Colonic mucosa (tissue), 4 donors: ENCODE measurements at places on chromosomes 7 and 10. TPM values are rescaled to one million over a fixed set of nuclear protein-coding genes. Genes with fewer than 3 reads are reported as not detected.

DNA sequence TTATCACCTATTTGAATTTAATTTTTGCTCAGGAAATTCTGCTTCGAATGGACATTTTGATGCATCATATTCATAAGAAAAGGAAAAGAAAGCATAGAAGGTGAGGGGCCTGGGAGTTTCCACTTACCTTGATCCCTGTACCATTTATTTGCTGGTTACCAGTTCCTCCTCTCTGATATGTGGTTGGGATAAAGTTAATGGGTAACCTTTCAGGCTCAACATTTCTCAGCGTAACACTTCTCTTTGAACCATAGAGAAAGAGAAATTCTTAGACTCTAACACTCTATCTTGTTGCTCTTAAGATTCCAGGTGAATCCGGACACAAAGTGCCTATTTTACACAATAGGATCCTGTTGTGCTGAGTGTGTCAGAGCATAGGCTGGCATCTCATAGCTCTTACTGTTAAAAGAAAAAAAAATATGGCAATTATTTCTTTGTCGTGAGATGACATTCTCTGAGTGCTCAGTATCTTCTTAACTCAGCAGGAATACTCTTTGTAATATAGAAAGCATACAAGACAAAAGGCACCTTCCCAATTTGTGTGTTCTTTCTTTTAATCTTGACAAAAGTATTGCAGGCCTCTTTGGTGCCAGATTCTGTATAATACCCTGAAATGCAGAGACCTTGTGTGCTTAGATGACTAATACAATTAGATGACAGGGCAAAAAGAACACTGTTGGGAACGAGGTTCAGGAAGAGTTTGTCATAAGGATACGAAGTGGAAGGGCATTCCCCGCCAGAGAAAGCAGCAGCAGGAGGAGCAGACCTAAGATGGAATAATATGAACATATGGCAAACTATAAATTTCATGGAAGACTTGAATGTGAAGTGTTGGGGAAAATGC lies 689.6 kb downstream of the NRG3 start:
- H3K27ac ChIP-seq = no peak overlapping the region
- H3K4me3 ChIP-seq = no peak overlapping the region
- no peak for DNase-seq
- no peaks in the 10 kb centered on the region for H3K36me3 ChIP-seq

DNA sequence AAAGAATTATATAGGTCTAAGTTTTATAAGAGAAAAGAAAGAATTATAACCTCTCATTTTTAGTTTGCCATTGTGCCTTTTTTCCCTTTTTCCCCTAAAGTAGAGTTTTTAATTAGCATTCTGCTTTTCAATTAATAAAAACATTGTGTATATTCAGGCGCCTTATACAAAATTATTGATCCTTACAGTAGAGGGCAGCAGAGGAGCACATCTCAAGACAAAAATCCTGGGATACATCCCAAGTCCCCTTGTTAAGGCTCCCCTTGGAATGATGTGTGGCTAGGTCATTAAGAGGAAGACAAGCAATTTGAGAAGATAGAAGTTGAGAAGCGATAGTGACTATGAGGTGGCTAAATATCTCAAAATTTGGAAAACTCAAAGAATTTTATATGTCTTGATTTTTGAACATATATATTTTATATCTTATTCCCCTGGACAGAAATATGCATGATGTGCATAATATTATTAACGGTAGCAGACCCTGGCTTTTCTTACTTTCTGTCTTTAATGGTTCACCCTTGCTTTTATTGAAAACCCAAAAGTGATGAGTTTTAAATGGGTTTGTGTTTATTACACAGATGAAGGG lies 19.1 kb upstream of the TPK1 start:
- no peak overlapping the region for H3K4me3 ChIP-seq
- no peak overlapping the region for H3K27ac ChIP-seq
- no peaks in the 10 kb centered on the region for H3K36me3 ChIP-seq
- H3K27me3 ChIP-seq = no peaks in the 10 kb centered on the region
- H3K4me1 ChIP-seq = no peaks in the 10 kb centered on the region

MOSPD3 gene
- total RNA-seq = 15.1 TPM

DNA sequence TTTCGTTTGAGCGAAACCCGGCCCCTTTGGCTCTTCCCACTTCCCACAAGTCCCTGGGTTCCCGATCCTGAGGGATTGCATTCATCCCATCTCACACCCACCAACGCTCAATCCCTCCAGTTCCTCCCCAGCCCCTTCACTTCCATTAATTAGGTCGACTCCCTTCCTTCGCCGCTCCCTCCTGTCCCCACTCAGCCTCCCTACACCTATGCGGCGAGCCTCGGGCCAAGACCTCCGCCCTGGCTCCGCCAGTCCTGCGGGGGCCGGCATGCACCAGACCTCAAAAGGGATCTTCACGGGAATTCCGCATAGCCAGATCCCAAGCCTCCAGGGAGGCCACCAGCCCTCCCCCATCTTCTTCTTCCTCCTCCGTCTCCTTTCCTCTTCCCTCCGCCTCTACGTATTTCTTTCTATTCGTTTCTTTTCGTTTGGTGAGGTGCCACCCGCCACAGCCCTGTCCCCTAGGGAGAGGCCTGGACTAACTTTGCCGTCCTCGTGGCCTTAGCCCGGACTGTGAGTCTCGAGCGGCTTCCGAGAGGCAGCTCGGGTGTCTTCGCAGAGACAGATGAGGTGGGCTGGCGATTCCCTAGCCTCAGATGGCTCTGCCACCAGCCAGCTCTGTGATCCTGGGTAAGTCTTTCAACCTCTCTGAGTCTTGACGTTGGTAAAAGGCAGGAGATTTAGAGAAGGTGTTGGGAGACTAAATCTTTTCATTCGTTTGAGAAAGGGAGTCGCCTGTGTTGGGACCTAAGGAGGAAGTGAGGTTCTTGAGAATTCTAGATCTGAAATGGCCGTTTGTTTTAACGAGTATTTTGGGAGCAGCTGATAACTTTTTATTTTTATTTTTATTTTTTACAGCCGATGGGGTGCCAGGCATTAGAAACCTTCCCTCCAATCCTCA lies 8.1 kb upstream of the LBX1 start:
- no peak overlapping the region for H3K27ac ChIP-seq
- DNase-seq = no peak
- H3K27me3 ChIP-seq = peaks cover 77% of the 10 kb centered on the region
- H3K4me3 ChIP-seq = no peak overlapping the region

DNA sequence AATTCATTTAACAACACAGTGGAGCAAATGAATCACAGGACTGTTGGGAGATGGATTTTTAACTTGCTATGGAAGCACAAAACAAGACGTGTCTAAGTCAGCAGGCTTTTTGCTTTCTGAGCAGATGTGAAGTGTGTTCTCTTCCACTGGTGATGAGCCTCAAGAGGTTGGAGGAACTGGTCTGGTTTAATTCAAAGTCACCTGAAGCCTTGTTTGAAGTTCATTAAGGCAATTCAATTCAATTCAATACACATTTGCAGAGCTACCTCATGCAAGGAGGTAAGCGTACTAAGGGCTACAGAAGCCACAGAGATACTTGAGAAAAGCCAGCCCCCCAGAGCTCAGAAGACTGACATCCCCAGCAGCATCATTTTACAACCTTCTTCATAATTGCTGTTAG lies 68.4 kb upstream of the PALS2 start:
- no peaks in the 10 kb centered on the region for H3K4me1 ChIP-seq
- no peaks in the 10 kb centered on the region for H3K27me3 ChIP-seq
- DNase-seq = no peak

CALD1 gene
- 193 TPM for total RNA-seq

GRCh38 chr10:114758331-114758730 lies 63.2 kb upstream of the FHIP2A start:
- H3K4me1 ChIP-seq = no peaks in the 10 kb centered on the region
- no peak overlapping the region for H3K4me3 ChIP-seq
- H3K27me3 ChIP-seq = no peaks in the 10 kb centered on the region
- H3K36me3 ChIP-seq = no peaks in the 10 kb centered on the region
- no peak overlapping the region for H3K27ac ChIP-seq

DNA sequence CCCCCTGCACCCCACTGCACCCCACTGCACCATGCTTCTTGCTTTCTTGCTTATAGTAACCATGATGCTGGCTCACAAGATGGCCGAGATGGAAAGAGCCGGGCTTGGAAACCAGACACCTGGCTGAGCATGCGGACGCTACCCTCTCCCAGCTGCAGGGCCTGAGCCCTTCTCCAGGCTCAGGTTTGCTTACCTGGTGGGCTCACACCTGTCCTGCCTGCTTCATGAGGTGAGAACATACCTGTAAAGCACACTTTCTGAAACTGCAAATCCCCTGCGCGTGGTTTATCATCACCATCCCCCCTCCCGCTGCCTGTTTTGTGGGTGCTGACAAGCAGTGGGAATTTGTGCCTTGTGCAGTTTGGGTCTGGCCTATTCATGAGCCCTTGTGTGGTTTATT lies 302.7 kb downstream of the GLRX3 start:
- no peak overlapping the region for H3K4me3 ChIP-seq
- H3K4me1 ChIP-seq = no peaks in the 10 kb centered on the region
- H3K36me3 ChIP-seq = no peaks in the 10 kb centered on the region
- no peak for DNase-seq
- no peaks in the 10 kb centered on the region for H3K27me3 ChIP-seq

SLC26A5 gene
- total RNA-seq = 0.25 TPM

DNA sequence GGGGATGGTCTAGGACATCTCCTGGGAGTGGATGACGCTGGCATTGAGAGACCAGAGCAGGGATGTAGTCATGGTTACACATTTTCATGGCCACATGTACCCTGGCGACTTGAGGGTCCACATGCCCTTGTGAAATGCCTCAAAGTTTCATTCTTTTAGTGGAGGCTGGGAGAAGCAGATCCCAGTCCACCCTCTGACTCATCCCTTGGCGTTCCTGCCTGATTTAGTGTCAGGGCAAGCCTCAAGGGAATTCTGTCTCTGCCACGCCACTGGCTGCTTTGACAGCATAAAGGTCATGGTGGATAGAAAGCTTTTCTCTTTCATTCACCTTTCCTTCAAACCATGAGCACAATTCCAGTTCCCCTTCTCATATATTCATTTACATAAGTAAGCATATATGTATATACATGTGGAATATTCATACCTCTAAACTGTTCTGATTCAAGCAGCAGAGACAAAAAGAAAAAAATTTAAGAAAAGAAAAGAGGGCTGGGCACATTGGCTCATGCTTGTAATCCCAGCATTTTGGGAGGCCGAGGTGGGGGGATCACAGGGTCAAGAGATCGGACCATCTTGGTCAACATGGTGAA lies 21.8 kb upstream of the KIF5B start:
- no peak for DNase-seq
- H3K4me3 ChIP-seq = no peak overlapping the region
- H3K36me3 ChIP-seq = no peaks in the 10 kb centered on the region
- H3K4me1 ChIP-seq = no peaks in the 10 kb centered on the region

- no peaks in the 10 kb centered on the region for H3K27me3 ChIP-seq
- no peak overlapping the region for H3K27ac ChIP-seq
- peaks cover 4% of the 10 kb centered on the region for H3K4me1 ChIP-seq
- H3K4me3 ChIP-seq = no peak overlapping the region
These were observed 184.7 kb upstream of the KCTD7 start for GRCh38 chr7:66443946-66444345.

DNA sequence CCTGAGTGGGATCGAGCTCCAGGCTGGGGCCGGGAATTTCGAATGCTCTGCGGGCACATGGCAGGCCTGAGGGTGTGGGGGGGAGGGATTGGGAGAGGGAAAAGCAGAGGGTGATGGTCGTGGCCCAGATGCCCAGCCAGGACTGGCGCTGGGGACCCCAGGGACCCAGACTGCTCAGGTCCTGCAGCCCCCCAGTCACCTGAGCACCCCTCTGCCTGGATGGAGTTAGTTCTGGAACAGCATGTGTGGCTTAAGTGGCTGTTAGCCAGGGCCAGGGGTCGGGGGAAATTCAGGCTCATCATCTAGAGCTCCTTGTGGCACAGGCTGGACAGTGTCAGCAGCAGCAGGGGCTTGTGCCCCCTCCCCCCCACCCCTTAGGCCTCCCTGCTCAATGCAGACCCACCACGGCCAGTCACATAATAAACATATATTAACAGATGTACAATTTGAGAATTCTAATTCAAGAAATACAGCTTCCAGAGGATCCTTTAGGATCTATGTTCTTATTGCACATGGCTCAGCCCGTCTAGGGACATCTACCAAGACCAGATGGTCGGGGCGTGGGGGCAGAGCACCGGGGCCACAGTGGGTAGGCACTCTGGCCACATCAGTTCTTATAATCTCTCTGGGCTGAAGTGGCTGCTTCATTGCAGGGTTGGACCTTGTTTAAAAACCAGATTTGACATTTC lies 22.2 kb downstream of the DNAJB12 start:
- peak overlapping the region; percentile 86 for H3K27ac ChIP-seq
- peaks cover 20% of the 10 kb centered on the region for H3K4me1 ChIP-seq
- no peak for DNase-seq

DNA sequence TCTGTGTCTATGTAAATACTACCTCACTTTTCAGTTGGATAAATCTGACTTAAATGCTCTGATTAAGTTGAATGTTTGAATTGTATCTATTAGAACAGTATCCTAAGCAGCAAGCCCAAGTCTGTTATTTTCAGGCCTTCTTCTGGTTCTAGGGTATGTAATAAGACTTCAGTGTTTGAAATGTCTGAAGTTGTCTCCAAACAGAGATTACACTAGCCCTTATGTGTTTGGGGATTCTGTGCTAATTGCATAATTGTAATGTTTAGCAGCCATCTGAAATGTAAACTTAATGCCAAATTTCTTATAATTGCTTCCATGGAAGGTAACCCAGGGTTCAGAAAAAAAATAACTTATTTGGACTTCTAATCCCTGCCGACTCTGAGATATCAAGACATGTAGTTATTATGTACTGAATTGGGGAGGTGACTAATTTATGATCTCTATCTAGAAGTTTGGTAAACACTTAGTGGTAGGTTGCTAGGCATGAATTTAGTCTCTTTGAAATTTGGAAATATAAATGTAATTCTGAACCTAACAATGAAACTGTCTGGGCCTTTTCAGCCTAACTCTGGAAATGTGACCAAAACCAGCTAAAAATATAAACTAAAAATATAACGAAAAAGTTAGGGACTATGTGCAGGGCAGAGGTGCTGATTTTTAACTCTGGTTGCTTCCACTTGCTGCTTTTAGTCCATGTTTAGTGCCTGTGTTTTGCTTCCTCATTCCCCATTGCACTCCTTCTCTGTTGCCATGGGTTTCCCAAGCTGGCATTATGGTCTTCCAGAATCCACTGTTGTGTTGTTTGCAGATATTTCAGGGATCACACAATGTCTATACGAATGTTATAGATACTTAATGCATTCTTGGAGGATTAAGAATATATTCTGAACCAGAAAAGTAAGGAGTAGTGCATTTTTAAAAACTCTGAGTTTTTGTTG lies 54.8 kb downstream of the MCU start:
- H3K4me3 ChIP-seq = no peak overlapping the region
- no peaks in the 10 kb centered on the region for H3K27me3 ChIP-seq
- H3K36me3 ChIP-seq = no peaks in the 10 kb centered on the region
- no peaks in the 10 kb centered on the region for H3K4me1 ChIP-seq
- H3K27ac ChIP-seq = no peak overlapping the region
